ENCODE measurements at places on chromosomes 7 and 10.

DNA sequence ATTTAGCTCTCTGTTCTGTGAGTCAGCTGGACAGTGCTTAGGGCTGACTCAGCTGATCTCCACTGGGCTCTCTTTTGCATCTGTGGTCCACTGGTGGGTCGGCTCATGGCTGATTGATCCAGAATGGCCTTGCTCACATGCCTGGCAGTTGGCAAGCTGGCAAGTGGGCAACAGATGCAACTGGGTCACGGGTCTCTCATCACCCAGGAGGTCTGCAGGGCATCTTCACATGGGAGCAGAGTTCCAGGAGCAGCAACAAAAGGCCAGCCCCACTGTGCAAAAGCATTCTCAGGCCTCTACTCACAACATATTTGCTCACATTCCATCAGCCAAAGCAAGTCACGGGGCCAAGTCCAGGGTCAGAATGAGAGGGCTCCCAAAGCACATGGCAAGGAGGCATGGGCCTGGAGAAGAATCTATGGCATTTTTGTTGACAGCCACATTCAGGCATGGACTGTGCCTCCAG is 98.8 kb downstream of the OAT start:
- DNase-seq: no peak

DNA sequence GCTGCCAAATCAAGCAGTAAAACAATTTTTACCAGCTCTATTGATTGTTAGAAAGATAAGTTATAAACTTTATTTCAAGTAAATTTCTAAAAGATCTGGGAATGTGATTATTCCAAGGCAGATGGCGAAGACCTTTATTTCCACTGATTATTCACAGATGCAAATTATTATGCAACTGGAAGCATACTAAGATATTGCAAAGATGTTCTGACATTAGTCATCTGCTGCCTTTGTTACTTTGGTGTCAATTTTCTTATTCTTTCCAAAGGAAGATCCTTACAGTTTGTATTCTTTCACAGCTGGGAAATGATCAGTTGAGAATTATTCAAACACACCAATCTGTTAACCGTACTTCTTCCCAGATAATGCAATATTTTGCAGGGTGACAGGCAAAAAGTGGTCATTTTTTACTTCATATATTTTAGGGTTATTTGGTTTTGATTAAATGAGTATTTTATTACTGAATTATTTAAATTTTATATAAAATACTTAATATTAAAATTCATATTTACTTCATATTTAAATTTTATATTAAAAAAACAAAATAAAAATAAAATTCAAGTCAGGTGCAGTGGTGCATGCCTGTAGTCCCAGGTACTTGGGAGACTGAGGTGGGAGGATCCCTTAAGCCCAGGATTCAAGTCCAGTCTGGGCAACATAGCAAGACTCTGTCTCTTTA is 171.3 kb downstream of the FZD1 start:
- DNase-seq: no peak

- no peak for DNase-seq
These were observed 43.2 kb downstream of the FIGNL1 start for GRCh38 chr7:50406935-50407334.

- no peak for DNase-seq
These were observed 56.6 kb downstream of the CLRN3 start for GRCh38 chr10:127836176-127836575.

DNA sequence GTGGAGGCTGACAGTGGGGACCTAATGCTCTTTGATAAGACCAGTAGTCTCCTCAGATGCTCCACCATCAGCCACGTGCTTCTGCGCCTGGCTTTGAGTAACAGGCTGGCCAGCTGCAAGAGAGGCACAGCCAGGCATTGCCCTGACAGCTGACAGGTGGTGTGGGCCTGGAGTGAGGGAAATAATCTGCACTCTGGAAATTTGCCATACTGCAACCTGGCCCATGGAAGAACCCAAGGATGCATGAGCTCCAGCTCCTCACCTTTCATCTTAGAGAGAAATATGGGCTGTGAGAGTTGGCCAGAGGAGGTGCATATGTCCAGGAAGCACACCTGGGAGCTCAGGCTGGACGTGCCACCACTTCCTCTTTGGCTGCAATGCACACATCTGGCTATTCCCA is 118.9 kb downstream of the PLXDC2 start:
- no peak for DNase-seq

DNA sequence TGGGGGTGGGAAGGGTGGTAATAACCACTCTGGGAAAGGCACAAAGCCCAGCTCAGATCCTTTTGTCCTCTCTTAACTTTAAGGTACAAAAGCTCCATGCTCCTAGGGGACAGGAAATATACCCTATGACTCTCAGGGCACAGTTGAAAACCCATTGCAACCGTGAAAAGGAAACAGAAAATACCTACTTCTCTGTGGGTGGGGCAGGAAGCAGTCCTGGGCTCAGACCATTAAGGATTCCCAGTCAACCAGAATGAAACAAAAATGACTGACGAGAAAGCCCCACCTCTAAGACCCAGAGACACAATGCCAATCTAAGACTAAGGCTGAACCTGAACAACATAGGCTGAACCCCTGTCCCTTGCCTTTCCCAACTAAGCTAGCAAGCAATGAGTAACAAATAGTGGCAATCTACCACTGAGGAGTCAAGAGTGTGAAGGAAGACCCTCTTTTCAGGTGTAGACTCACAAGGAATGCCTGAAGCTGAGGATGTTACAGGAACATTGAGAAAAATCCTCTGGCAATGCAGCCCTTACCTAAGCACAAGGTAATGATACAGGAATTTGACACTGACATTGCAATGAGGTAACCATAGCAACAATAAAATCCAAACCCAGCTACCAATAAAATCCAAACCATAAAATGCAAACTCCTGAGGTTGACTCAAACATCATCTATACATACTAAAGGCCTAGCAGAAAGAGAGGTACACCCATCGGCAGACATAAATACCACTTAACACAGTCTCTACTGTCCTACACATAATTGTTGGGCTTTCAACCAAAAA is 380.1 kb downstream of the HPSE2 start:
- DNase-seq: no peak

GRCh38 chr7:43362652-43363034 is 220.3 kb upstream of the STK17A start:
- no peak for DNase-seq

GRCh38 chr7:16993543-16993942 is 111.8 kb upstream of the AGR3 start:
- no peak for DNase-seq

DNA sequence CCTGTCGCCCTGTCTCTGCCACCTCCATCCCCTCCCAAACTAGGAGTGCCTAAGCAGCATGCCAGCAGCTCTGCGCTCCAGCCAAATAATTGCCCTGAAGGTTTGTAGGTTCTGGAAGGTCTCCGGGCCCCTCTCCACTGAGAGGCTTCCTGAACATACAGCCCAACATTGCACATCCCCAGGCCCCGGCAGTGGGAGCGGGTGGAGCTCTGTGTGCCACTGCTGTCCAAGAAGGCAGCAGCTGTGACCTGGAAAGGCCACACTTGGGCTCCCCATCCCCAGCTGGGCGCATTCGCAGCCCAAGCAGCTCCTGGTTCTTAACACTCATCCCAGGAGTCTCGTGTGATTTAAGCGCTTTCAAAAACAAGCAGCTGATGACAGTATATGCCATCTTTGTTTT is 95.7 kb downstream of the COL13A1 start:
- DNase-seq: no peak

DNA sequence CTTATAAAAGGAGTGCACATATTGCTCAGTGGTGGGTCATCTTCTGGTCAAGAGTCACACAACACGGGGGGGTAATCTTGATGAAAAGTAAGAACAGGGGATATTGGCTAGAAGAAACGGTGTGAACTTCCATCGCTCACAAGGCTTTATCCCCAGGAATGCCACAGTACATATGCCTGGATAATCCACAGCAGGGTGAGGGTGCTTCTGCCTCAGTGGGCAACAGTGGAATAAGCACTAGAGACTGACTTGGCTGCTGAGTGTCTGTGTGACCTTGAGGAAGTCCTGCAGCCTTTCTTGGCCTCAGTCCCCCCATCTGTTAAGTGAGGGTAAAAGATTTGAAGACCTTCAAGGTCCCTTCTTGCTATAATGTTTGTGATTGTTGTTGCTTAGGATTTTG is 44.9 kb upstream of the SHH start:
- DNase-seq: no peak

DNA sequence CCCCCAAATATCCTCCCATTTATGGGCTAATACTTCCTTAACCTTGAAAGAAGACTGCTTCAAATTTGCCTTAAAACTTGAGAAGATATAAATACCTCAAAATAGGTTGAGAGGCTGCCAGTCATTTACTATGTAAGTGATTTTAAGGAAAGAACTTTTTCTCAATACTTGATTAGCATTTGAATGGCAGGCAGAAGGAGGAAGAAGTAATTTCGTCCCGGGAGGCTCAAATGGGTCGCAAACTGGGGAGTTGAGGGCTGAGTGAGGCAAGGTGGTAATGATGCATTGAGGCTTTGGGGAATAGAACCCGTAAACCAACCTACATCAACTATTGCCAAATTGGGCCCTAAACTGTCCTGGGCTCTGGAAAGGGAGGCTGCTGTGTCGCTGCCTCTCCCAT is 11.1 kb downstream of the CAMK1D start:
- DNase-seq: no peak

- no peak for DNase-seq
These were observed 54.7 kb upstream of the VWC2 start for GRCh38 chr7:49718760-49719159.

DNA sequence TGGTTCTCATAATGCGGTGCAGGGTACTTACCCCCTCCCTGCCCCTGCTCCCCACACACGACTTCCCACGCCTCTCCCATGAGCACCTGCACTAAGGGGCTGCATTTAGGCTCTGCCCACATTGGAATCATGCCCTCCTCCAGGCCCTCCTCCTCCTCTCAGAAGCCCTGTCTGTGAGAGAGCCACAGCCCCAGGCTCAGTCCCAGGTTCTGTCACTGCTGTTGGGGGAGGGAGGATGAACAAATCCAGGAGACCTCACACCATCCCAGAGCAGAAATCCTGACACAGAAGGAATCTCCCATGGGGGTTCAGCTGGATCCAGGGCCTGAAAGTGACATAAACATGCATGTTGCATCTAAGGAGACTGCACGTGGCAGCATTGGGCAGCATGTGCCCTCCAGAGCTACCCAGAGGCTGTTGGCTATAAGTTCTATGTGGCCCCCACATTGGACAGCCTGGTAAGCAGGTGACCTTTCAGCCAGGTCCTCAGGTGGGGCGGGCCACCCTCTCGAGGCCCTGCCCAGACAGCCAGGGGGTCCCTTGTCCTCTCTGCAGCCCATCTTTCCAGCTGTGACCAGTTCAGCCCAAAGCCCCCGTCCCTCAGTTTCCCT is 1.6 kb upstream of the PILRA start:
- DNase-seq: no peak

DNA sequence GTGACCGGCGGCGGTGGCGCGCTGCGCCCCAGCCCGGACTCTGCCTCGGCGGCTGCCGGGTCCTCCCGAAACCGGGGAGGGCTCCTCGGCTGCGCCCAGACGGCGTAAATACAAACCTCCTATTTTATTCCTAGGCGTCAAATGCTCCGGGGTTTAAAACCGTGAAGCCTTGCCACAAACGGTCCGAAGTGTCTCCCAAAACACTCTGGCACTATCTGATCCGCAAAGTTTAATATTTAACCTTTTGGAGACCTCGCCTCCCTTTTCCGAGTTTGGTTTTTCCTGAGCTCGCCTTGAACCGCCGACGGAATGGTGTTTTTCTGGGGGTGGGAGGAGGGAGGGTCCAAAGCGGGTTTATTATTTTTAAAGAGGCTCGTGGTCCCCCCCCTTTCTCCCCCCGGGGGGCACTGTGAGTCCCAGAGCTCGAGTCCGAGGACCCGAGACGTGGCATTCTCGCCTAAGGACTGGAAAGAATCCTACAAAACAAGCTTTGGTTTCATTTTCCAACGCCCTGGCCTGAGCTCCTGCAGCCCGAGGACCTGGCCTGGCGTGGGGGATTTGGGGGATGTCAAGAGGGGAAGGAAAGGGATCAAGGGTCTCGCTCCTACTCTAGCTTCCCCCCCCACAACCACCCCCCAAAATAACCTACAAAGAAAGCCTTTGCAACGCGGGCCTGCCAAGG is 1.8 kb downstream of the TNRC18 start:
- DNase-seq: no peak

DNA sequence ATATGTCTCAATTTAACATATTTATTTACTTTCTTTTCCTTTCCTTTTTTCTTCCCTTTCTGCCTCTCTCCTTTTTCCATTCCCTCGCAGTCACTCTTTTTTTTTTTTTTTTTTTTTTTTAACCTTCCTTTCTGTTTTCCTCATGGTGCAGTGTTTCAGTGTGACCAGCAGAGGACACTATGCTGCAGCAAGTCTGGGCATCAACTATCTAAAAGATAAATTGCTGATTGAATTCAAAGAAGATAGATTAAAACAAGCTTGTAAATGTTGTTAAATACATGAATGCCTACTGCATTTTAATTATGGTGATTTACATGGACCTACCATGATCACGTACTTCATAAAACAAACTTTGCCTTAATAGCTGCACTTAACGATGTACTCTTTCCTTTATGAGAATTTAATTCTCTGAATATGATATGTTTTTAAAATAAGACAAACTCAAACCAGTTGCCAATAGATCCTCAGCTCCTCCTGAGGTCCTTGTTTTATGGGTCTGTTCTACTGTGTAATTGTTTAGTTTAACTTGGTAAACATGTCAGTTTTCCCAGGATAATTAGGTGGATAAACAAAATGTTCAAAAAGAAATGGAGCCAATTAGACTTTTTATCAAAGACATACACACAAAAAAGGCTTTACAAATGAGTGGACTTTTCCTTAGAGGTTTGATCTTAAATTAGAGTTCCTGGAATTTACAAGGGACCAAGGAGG is 101.0 kb upstream of the AGR3 start:
- DNase-seq: no peak

DNA sequence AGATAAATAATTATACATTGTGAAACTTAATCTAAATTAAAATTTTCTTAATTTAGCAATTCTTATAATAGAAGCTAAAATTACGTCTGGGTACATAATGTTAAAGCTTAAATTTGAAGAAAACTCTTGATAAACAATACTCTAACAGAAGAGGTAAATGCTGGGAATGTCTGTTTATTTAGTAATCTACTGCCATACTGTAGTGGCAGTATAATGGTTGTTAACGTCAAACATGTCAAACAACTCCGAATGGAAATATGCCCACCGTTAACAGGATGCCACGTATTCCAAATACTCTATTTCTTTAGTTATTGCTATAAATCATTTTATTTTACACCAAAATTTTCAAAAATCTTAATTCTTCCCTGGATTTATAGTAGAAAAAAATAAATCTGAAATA is 40.0 kb upstream of the PTPN12 start:
- no peak for DNase-seq

- no peak for DNase-seq
These were observed 688.1 kb downstream of the SUGCT start for GRCh38 chr7:40822861-40823260.

- DNase-seq: no peak
These were observed 188.8 kb downstream of the GFRA1 start for GRCh38 chr10:116084161-116084560.

DNA sequence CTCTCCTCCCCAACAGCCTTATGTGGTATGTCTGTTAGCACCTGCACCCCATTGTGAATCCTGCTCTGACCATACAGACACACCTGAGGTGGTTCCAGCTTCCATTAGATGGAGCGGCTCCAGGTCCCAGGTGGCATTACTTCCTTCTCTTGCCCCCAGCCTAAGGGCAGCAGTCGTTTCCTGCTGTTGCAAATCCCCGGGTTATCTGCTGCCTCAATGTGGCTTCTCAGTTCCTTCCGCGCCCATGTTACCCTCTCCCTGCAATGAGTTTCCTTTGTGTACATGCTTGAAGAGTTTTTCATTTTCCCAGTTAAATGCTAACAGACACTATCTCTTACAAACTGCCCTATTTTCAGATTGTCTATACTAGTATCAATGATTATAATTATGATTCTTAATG is 62.8 kb upstream of the PRKCQ start:
- DNase-seq: no peak

Measured in D721Med (cell line).